ENCODE measurements at places on chromosomes 2 and 18.

DNA sequence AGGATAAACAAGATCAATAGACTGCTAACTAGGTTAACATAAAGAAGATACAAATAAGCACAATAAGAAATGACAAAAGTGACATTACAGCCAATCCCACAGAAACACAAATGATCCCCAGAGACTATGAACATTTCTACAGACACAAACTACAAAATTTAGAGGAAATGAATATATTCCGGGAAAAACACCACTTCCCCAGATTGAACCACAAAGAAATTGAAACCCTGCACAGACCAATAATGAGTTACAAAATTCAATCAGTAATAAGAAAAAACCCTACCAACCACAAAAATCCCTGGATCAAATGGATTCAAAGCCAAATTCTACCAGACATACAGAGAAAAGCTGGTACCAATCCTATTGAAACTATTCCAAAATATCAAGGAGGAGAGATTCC is 232.4 kb upstream of the RBMS1 start:
- DNase-seq, result no peak

DNA sequence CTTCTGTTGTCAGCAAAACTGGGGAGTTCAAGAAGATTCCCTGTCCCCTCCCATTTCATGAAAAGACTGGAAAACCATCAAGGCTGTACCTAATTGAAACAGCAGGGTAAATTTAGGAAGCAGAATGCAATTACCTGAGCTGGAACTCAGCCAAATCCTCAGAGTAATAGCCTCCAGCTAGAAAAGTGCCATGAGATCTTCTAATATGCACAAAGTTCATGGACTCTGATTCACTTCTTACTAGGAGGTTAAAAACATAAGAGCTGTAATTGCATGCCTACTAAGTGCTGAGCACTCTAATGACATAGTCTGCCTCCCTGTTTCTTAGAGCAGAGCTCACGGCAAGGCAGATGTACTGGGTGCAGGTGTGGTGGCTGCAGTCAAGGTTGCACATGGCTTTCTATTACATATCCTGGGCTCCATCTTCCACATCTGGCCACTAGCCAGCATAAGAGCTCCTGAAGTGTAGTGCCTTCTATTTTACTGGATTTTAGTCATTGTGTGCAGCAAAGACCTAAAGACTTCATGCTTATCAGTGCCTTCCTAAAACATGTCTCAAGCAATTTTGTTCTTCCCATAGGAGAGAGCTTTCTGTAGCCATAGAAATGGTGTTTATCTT is 341.7 kb downstream of the PTPRM start:
- DNase-seq, result no peak

DNA sequence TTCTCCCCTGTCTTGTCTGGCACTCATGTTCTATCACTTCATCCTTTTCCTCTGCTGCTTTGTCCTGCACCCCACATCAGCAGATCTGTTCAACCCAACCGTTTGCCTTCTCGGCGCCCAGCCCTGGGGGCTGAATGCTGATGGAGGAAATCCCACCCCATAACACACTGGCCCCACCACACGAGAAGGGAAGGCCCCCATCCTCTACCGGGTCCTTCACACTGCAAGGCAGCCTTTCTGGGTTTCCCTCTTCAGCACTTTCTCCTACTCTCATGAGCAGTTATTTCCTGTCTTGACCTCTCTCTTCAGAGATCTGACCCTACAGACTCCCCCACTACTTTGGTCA is 227.4 kb downstream of the ATAD2B start:
- no peak for DNase-seq

DNA sequence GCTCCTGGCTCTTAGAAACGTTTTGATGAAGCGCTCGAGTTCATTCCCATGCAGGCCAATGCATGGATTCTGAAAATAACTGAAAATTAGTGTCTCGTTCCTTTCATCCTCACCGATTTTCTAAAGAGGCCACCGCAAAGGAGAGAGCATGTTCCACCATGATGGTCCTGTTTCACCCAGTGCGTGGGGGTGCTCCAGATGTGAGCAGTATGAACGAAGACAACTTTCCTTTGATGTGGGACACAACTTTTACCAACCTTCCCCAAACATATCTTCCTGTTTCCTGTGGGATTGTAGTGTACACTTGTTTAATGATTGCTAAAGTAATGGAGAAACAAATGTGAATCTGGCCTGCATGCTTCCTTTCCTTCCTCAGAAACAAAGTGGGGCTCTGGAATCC is 114.5 kb downstream of the PRPF40A start:
- DNase-seq, result no peak

DNA sequence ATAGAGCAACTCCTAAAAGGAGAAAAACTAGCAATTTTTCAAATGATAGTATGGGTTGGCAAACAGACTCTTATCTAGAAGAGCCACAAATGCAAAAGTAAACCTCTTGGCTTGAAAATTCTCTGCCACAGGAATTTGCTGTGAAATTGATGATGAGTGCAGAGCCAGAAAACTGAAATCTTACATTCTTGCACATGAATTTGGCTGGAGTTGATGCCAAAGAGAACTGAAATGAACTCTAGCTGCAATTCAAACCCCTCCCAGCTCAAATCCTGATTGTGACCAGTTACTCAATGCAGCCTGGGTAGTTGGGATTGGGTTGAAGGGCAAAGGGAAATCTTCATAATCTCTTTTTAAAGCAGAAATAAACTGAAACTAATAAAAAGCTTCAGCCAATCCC is 266.6 kb downstream of the PDE11A start:
- DNase-seq, result no peak

DNA sequence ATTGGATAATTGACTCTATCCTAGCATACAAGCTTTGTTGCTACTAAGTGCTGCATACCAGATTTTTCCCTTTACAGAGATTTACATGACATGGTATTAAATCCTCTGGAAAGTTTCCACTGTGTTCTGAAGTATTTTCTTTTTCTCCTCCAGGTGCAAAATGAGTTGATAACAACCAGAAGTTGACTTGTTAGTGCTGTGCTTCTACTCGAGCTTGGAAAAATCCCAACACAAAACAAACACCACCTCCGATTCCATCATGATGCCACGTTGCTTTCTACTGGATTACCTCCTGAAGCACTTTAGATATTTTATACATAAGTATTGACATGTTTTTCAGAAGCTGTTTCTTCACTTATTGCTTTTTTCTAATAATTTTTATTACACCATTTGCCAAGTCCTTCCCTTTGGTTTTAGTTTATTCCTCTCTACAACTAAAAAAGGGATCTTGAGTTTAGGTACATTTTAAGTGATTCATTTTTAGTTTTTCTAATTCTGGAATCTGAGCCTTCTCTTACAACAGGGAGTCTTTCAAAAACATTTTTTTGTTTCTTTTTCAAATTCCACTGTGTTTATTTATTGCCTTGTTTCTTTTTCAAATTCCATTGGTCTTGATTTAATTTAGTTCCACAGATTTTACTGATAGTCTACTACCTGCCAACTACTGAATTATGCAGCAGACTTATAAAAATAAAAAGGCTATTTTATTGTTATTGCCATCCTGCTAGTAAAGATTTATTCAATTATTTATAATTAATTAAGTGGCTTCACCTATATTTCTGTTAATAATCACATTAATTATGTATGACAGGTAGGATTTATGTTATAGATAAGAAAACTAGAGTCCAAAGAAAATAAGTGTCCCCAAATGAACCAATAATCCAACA is 143.4 kb downstream of the PPP1R1C start:
- no peak for DNase-seq

DNA sequence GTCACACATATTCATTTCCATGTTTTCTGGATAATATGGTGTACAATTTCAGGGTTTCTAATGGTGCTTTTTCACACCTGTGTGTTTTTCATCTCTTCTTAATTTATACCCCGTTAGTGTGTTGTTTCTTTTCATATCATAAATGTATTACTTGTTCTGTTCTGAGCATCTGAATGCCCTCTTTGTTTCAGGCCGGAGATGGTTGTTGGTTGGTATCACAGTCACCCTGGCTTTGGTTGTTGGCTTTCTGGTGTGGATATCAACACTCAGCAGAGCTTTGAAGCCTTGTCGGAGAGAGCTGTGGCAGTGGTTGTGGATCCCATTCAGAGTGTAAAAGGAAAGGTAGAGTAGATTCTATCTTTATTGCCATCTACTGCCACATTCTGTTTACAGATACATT is 45.1 kb upstream of the TBR1 start:
- DNase-seq, result no peak

DNA sequence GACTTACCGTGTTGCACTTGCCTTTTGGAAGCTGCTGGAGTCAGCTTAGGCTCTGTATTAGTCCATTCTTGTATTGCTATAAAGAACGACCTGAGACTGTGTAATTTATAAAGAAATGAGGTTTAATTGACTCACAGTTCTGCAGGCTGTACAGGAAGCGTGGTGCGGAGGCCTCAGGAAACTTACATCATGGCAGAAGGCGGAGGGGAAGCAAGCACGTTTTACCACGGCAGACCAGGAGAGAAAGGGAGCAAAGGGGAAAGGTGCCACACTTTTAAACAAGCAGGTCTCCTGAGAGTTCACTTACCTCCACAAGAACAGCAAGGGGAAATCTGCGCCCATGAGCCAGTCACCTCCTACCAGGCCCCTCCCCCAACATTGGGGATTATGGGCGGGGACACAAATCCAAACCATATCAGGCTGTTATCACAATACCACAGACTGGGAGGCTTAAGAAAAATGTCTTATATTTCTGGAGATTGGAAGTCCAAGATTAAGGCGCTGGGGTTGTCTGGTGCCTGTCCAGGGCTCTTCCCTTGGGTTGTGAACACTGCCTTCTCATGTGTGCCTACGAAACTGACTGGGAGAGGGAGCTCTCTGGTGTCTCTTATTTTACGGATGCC is 3.6 kb upstream of the D2HGDH start:
- no peak for DNase-seq

GRCh38 chr2:191109888-191110287 is 40.9 kb downstream of the STAT4 start:
- DNase-seq, result no peak

DNA sequence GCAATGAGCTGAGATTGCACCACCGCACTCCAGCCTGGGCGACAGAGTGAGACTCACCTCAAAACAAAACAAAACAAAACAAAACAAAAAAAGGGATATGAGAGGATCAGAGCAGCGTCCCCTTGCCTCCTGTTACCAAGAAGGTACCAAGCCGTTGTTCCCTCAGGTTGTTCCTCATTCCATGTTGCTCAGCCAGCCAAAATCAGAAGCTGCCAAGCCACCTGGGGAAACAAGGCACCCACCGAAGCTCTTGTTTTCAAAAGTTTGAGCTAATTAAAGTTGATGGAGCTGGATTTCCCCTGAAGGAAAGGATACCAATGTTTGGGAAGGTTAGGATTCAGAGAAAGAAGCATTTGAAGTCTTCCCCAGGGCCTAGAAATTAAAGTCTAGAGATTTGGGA is 21.8 kb upstream of the STEAP3 start:
- no peak for DNase-seq

Measured in stimulated activated CD4-positive, alpha-beta T cell treated with anti-CD3 and anti-CD28 coated beads, Interleukin-2, amount 100 ng/mL, for 48 hours (primary cell).